ENCODE measurements at places on chromosomes 2 and 18.
A peak's percentile ranks its signal among the peaks of the same experiment; 100 is the strongest.

- no peak for DNase-seq
Observed at GRCh38 chr2:179771791-179772190, 89.6 kb downstream of the ZNF385B start.

DNA sequence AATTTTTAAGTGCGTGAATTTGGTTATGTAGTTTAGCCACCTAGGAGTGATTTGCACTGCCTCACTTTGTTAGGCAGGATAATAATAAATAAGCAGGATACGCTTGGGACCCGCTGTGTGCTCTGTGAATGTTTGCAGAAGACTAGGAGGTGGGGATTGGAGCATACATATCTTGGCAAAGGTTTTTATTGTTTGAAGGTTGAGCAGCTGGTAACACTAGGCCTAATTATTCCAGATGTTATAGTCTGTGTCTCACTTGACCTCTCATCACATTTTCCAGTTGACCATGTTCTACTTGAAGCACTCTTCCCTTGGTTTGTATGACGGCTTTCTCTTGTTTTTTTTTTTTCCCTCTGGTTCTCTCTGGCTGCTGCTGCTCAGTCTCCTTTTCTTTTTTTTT lies 42.7 kb downstream of the FHOD3 start:
- DNase-seq: no peak

- no peak for DNase-seq
Observed at GRCh38 chr18:74069178-74070050, 78.2 kb downstream of the FBXO15 start.

GRCh38 chr2:208546860-208547650 lies 140.5 kb downstream of the PTH2R start:
- no peak for DNase-seq

- no peak for DNase-seq
Observed at GRCh38 chr2:129698593-129698992, 280.9 kb upstream of the RAB6C start.

DNA sequence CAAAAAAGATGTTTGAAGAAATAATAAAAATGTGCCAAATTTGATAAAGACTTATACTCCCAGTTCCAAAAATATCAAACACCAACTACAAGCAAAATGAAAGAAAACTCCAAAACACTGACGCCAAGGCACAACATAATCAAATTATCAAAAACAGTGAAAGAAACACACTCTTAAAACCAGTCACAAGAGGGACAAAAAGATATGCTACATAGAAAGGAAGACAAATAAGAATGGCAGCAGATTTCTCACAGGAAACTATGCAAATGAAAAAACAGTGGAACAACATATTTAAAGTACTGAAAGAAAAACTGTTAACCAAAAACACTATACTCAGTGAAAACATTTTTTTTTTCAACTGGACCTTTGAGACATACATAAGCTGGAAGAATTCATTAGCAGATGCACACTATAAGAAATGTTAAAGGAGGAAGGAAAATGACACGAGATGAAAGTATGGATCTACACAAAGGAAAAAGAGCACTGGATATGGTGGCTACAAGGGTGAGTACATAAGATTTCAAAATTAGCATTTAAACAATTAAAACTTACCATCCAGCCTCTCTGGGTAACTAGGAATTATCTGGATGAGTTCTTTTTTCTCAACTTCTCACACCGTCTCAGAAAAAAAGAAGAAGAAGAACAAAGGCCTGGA lies 94.0 kb upstream of the ACVR1C start:
- no peak for DNase-seq

- DNase-seq: peak; percentile 3
Observed at GRCh38 chr18:32271672-32272208, 81.9 kb downstream of the MEP1B start.

GRCh38 chr2:208031608-208032019 lies 6.3 kb upstream of the PLEKHM3 start:
- peak; percentile 3 for DNase-seq

- peak; percentile 30 for DNase-seq
Observed at GRCh38 chr2:104872866-104873688, 19.2 kb downstream of the POU3F3 start.

- no peak for DNase-seq
Observed at GRCh38 chr2:68317971-68318913, 1.5 kb downstream of the CNRIP1 start.

DNA sequence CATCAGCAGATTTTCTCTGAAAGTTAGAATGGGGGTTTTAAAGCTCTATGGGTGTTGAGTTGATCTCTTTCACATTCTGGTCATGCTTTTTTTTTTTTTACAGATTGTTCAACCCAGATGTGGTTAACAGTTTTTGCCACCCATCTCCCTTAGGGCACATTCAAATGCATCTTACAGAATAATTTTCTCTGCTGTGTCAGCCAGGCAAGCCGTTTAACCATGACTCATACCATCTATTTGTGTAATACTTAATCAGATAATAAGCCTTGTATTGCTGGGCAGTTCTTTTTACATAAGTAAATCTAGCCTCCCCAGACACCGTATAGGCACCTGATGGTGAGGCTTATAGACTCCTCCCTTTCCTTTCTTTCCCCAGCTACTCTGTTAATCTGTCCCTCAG lies 62.0 kb downstream of the TGIF1 start:
- peak; percentile 46 for DNase-seq

DNA sequence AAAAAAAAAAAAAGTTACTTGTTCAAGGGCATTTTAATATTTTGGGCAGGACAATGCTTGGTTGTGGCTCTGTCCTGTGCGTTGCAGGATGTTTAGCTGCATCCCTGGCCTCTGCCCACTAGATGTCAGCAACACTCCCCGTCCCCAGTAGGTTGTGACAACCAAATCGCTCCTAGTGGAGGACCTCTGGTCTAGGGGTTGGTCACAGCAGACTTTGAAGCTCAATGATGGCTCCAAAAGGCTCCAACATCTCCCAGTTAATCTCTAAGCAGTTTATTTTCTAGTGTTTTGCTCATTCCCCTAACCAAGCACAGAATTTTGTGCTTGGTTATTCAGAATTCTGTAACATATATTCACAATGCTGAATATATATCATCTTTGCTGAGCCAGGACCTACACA lies 67.0 kb downstream of the CHRNA1 start:
- peak; percentile 72 for DNase-seq

GRCh38 chr2:232744963-232745362 lies 31.4 kb downstream of the KCNJ13 start:
- DNase-seq: no peak

DNA sequence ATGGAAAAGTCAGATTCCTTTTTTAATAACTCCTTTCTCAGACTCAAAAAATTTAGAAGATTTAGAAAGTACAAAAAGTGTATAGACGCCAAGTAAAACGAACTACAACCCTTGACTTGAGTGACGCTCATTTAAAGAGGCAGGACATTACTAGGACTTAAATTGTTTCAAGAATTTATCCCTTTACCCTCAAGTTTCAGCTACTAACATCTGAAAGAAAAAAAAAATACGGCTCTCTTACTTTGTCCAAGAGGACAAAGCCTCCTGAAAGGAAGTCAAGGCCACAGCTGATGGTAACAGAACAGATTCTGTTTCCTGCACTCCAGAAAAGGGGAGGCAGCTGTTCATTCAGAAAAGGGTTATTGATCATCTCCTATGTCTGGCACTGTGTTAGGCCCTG lies 57.6 kb upstream of the PKDCC start:
- DNase-seq: no peak

GRCh38 chr2:160324161-160324800 lies 124.2 kb upstream of the ITGB6 start:
- peak; percentile 47 for DNase-seq

- no peak for DNase-seq
Observed at GRCh38 chr18:814300-815084, 2.5 kb upstream of the YES1 start.

- DNase-seq: peak; percentile 86
Observed at GRCh38 chr2:112187805-112188596, 49.8 kb downstream of the FBLN7 start.

DNA sequence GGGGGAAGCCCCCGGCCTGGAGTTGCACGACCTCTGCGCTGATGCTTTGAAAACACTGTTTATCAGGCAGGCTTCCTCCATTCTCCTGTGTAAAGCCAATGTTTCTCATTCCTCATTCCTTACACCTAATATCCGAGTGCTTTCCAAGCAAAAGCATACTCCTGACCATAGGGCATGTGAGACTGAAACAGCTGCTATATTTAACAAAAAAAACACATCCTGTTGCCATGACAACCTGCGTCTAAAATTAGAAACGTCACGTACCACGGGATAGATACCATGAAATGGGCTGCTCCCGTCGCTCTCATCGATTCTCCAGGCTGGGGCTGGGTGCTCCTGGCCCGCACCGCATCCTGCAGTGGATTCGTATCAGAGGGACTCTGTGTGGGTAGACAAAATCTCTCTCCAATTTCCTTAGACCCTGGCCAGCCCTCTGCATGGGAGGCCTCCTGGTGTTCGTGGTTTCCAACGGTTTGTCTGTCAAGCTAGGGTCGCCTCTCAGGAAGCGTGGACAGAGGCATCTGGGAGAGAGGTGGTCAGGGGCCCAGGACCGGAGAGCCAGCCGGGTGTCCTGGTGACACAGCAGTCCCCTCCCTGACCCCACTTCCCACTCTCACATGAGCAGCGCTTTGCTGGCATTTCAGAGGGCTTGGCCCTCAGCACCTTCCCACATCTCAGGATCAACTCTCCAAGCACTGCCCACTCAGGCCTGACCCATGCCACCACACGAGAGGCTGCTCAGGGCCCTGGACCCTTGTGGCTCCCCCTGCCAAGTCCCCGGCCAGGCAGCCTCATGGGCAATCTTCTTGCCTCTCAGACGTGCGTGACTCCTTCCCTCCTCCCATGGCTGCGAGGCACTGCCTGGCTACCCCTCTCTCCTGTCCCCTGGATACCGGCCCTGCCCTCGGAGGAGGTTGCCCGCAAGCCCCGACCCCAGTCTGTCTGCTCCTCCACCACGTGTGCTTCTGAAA lies 268.1 kb downstream of the NDUFA10 start:
- DNase-seq: no peak

- no peak for DNase-seq
Observed at GRCh38 chr2:98012561-98012991, 16.8 kb upstream of the TMEM131 start.

DNA sequence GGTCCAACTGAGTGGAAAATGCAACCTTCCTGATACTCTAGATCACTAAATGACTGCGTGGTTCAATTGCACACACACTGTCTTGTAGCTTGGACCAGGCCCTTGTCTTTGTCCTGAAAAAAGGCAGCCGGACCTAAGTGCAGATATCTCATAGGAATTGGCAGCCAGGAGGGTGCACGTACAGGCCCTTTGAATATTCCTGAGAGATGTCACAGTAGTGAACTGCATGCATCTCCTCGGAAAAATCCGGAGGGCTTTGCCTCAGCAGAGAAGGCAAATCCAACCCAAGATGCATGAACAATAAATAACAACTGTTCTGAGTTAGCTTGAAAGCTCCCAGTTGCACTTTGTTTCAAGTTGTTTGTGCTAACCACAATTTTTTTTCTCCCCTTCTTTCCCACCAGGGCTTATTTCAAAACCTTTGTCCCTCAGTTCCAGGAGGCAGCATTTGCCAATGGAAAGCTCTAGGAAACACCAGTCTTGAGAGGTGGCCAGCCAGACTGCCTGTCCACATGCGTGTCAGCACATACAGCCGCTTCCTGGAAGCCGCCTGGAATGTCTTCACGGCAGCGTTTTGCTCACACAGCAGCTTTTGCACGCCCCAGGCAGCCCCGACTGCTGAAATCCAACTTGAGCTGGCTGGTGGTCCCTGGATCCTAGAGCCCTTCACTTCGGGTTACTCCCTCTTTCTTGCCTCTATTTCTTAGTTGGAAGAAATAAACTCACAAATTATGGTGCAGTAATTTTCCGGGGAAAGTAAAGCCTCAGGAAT lies 54.4 kb upstream of the FOSL2 start:
- no peak for DNase-seq

GRCh38 chr2:217880891-217881290 lies 121.9 kb downstream of the TNS1 start:
- no peak for DNase-seq

- no peak for DNase-seq
Observed at GRCh38 chr2:189570570-189571031, 10.0 kb downstream of the SLC40A1 start.

DNA sequence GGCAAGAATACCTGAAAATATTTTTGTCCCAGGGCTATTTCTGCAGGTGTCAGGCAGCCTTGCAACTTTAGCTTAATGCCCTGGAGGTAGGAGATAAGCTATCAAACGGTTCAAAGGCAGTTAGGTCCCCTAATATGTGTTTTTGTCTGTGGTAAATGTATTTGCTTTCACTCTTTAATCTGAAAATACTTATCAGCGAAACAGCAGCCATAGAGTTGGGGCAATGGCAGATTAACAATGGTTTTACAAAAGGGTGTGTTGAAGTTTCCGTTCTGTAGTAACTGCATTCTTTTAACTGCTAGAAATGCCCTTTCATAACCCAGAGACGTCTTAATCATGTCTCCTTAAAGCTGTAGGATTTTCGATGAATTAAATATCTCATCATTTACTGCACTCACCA lies 265.0 kb upstream of the TRIB2 start:
- peak; percentile 23 for DNase-seq

DNA sequence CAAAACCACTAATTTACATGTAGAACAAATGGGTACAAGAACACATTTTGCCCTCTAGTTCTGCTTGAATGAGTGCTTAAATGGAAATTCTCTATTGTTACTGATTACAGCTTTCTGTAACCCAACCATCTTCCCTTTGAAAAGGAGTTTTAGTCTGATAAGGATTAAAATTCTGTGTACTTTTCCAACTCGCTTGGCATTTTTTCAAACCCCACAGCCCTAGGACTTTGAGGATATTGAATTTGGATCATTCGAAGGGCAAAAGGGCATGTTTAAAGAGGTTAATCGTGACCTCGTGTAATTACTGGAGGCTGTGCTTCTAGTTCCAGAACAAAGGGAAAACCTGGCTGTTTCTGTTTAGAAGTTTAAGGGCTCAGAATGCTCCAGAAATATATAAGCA lies 432.3 kb downstream of the PID1 start:
- DNase-seq: no peak
